ENCODE measurements at places on chromosomes 3 and 15.

DNA sequence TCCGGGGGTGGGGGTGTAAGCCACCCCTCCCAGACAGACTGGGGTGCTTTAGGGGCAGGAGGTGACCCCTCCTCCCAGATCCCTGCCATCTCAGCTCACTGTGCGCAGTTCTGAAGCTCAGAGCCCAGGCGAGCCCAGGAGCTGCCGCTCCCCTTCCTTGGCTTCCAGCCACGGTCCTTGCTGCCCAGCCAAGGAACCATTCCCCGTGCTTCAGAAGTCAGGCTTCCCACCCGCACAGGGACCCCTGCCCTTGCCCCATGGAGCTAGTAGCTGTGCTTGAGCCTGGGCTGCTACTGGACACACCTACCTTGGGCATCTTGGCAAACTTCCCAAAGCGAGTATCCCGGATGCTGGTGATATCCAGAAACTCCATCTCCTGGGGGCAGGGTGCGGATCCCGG, 4.8 kb downstream of the PLCB2 start:
- no peak for DNase-seq

DNA sequence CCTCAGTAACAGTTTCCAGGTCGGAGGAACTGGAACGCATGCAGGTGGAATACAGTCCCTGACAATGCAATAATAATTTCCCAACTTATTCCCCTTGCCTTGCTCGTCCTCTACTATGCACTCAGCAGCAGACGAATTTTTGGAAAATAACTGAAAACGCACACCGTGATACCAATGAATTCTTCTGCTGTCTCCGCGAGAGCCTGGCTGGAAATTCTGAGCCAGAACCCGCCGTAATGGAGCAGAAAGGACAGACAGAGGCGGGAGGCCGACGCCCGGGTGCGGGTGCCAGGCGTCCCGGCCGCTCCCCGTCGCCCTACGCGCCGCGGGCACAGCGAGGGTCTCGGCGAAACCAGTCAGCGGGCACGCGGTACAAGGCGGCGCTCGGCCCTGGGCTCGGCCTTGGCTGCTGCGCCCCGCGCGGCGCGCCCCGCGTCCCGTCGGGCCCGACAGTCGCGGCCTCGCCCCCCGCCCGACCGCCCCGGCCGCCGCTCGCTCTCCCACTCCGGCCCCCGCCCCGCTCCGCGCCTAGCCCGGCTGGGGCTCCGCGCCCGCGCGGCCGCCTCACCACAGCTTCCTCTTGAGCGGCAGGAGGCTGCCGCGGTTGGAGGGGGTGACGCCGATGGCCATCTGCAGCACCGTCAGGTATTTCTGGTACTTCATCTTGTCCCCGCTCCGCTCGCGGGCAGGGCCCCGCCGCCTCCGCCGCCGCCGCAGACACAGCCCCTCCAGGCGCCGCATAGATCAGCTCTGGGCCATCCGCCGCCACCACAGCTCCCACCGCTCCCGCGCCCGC, 114.5 kb upstream of the GOLGA8J start:
- DNase-seq: peak; percentile 67

- peak; percentile 69 for DNase-seq
Measured at GRCh38 chr15:40439960-40440742, 602 bp upstream of the BAHD1 start.

DNA sequence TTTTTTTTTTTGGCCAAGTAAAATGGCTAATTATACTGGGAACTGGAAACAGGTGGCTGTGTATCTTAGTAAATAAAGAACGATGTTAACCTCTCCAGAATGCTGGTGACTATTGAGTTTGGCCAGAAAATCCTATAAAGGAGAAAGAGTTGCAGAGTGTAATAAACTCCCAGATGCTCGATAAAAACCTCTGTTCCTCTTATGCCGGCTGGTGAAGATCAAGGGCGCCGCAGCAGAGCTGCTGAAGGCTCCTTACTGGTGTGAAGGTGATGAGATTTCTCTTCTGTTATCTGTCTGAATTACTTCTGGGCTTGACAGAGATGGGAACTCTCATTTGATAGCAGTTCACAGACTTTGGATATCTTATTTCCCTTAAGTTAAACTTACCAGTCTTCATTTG, 104.6 kb downstream of the PTPRG start:
- DNase-seq: no peak

GRCh38 chr3:126873416-126873815, 109.5 kb upstream of the PLXNA1 start:
- DNase-seq: no peak

GRCh38 chr3:184011230-184011876, 6.3 kb downstream of the ABCC5 start:
- DNase-seq: no peak

GRCh38 chr15:93037820-93038705, 50.9 kb downstream of the RGMA start:
- no peak for DNase-seq

DNA sequence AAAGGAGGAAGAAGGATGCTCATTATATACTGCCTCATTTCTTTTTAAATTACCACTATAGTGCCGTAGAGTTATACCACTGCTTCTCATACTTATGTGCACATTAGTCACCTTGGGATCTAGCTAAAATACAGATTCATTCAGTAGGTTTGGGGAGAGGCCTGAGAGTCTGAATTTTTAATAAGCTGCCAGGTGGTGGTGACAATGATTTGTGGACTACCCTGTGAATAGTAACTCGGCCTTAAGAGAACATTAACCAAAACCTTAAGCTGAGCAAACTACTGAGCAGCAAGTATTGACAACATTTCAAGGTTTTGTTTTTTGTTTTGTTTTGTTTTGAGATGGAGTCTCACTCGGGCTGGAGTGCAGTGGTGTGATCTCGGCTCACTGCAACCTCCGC, 19.8 kb downstream of the UBA5 start:
- no peak for DNase-seq

DNA sequence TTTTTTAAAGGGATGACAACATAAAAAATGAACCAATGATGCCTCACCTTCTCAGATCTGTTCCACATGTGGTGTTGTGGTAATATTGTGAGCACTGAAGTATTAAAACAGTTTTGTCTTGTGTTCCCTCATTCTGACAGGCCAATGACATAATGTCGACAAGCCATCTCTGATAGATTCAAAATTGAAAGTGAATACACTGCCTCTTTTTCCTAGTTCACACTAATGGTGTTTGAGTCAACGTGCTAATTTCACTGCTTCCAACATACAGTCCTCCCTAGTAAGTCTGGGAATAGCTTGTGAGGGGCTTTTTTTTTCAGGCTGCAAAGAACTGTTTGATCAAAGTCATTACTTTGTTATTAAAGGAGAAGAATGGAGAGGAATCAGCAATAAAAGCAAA, 82.8 kb downstream of the ROBO2 start:
- no peak for DNase-seq

Measured in NCI-H526 (cell line).